ENCODE measurements at places on chromosomes 6 and 20.

- DNase-seq = no peak
These were observed 55.1 kb downstream of the KIF16B start for GRCh38 chr20:16517946-16518783.

DNA sequence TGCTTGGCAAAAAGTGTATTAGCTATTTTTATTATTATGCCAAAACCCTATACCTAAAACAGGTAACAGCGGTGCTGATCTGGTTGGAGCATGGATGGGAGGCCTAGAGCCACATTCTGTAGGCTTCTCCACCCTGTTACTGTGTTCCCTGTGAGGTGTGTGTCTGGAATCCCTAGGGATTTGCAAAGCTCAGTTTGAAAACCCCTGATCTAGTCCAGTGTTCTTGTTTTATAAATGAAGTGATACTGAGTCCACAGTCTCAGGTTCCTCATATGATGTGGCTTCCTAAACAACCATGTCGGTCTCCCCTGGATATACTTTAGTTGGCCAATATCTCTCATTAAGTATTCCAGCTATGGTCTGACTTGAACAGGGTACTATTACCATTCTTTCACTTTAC is 16.3 kb downstream of the ACSS2 start:
- no peak for DNase-seq

DNA sequence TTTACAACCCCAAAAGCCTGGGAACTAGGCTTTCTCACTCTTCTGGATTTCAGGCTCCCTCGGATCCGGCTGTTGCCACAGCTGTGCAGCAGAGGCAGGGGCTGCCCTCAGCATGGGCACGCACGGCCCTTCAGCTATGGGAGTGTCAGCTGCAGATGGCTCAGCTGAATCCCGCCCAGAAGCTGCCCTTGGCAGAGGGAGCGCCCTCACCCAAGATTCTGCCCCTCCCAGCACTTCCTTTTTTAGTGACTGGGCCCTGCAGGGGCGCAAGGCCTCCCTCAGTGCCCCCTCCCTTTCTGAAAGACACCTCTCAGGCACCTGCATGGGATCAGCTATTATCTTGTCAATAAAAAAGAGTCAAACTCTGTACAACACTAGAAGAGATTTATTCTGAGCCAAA is 67.9 kb upstream of the THBS2 start:
- no peak for DNase-seq

DNA sequence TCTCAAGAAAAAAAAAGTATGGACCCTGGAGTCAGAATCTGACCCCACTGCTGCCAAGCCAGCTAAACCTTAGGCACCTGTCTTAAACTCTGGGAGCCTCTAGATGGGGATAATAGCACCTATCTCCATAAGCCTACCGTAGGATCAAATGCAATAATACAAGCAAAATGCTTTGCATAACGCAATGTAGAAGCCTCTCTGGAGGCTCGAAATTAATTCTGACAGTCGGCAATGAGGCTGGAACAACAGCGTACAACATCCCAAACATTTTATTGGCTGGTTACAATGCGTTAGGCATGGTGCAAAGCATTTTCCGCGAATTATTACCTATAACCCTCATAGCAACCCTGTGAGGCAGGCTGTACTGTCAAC is 521 bp downstream of the CDK5RAP1 start:
- no peak for DNase-seq

- no peak for DNase-seq
These were observed 72.8 kb downstream of the MDGA1 start for GRCh38 chr6:37624606-37625574.

DNA sequence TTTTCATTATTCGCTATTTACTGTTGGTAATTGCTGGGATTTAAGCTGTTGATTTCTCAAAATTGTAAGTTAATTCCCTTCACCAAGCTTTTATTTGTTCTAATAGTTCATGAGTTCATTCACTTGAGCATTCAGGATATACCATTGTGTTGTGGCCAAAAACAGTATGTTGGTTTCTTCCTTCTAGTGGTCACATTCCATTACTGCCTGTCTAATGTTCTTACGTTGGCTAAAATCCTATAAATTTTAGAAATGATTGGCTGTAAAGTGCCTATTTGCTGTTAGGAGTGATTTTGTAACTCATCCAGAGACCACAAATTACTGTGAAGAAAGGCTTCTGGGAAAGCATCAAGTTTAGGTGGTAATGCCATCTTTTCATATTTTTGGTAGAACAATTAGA is 76.3 kb downstream of the FARS2 start:
- DNase-seq = no peak

- no peak for DNase-seq
These were observed 10.1 kb upstream of the SULF2 start for GRCh38 chr20:47795214-47795907.

DNA sequence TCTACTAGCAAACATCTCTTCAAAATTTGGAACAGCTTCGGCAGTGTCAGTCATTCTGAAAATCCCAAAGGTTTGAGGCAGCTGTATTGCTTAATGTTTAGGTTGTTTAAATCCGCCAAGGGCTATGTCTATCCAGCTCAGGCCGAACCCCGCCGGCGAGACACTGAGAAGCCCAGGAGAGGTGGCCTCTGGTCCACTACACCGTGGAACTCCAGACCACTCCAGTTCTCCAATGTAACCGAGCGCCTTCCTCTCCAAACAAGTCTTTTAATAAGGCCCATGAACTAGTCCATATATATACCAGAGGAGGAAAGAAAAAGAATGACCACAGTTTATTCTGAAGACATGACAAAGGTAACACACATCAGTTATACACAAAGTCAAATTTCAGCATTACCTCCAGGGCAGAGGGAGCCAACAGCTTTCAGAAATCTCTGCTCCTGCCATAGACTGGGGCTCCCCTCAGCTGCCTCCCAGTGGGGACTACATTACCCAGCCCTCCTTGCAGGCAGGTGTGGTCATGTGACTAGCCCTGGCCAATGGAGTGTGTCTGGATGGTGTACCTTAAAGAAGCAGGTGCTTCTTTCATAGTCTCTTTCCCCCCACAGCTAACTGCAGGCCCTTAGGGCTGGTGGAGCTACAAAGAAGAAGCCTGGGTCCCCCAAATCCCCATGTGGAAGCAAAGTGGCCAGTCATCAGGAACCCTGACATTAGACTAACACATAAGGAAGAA is at the start of gene RAMACL:
Gene RAMACL (minus strand): TSS at position 255 of the 733 bp plus-strand sequence. CDS start 201 bp downstream, at position 54.
- no peak for DNase-seq

GRCh38 chr20:5172167-5172601 is 45.4 kb downstream of the CDS2 start:
- no peak for DNase-seq

- no peak for DNase-seq
These were observed 115.2 kb upstream of the GLP1R start for GRCh38 chr6:38933426-38933825.
